MM.1S (cell line): ENCODE measurements at places on chromosomes 13 and 19.

GRCh38 chr19:11982526-11982925, 17.7 kb downstream of the ZNF763 start:
- no peak for DNase-seq

DNA sequence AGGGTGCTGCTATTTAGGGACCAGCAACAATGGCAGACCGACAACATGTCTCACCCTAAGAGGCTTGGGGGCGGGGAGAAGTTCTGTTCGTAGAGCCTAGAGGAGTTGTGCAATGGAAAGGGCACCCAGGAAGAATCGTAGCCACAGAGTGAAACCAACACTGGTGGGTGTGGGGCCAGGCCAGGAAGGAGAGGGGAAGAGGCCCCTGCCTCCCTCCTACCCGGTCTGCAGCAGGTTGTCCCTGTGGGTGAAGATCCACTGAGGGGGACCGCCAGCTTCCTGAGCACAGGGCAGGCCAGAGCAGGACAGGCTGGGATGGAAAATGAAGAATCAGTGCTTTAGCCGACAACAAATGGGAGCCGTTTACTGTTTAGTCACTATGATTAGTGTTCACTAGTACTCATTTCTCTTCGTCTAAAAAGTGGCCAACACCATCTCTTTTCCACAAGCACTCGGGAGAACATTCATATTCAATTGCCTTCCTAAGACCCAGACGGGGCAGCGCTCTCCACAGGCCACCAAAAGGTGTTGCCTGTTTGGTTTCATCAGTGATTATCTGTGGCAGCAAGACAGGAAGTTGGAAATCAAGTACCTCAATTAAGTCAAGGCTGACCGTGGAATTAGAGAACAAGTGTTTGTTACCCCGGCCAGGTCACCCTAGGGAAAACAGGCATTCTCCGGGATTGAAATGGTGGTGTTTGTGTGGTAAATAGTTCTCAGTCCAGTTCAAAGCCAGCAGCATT, 1.1 kb upstream of the ATP11A start:
- no peak for DNase-seq

- no peak for DNase-seq
These were observed 3.7 kb upstream of the ARHGEF7 start for GRCh38 chr13:111111376-111111937.

DNA sequence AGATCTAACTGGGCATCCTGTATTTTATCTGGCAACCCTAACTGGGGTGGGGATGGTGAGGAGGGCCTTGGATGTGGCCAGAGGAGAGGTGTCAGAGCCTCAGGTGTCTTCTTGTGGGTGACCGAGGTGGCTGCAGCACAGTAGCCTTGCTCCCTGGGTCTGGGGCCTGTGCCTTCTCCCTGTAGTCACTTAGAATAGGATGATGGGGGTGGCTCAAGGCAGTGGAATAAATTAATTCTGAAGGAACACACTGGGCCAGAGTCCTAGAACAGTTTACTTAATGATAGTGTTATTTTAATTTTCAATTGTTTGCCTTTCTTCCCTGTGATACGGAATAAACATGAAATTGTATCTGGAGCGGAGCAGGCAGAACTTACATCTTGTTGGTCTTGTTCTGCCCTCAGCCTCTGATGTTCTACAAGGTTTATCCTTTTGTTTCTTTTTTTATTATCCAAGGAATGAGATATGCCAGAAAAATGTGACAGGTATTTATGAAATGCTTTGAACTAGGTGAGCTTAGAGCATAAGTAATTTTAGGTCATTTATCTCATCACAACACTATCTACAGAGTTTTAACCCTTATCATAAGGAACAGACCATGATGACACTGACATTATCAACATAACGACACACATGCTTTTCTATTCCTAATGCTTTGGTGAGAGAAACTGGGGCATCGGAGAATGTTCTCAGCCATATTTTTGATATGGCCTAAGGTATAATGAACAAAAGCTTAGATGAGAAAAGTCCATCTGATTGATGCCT, 51.4 kb downstream of the LRCH1 start:
- no peak for DNase-seq

DNA sequence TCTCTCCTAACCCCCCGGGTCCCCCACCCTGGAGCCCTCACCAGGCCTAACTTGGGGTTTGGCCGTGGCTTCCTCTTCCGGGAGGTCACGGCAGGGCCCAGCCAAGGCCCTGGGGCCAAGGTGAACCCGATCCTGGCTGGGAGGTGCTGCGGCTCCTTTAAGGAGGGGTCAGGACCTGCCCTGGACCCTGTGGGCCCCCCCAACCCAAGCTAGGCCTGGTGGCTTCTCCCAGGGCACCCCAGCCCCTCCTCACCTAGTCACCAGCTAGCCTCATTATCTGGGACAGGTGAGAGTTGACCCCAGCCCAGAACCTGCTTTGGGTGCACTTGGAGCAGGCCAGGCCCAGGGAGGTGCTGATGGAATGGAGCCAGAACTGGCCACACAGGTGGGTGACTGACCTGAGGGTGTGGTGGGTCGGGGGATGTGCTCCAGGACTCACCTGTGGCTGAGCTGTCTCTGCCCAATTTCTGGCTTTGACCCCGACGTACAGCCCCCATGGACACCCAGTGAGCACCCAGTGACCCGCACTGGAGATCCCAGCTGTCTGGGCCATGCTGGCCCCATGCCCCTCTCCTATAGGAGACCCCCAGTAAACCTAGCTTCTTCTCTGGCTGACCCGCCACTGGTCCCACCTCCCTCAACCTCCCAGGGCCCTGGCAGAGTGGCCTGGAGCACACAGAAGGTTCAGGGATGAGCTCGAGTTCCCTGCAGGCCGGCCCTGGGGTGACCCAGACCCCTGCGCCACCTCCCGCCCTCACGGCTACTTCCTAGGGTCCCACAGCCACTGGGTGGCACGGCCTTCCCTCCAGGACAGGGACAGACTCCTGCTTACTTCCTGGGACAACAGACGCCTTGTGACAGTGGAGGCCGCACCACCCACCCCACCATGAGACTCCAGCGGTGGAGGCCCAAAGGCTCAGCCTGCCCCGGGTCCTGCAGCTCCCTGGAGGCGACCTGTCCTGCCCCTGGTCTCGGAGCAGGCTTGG, 6.7 kb upstream of the MKNK2 start:
- no peak for DNase-seq

DNA sequence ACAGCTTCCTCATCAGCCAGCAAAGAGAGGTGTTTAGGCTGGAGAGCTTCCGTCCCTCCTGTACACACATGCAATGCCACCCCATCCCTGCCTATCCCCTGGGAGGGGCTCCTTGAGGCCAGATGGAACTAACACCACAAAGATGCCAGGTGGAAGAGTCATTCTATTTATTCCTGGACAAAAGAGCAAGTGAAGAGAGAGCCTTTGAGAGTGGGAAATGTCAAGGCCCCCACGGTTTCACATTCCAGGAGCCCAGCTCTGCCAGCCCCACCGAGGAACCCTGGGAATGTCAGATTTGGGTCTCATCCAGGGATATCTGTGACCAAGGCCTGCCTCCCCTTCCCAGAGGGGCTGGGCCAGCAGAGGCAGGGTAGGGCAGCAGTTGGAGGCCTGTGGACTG, 30.8 kb upstream of the IGFL1 start:
- DNase-seq = no peak

GRCh38 chr13:94950303-94950702, 238.0 kb upstream of the SOX21 start:
- no peak for DNase-seq

GRCh38 chr13:94328381-94329041, 151.0 kb downstream of the DCT start:
- DNase-seq = no peak

DNA sequence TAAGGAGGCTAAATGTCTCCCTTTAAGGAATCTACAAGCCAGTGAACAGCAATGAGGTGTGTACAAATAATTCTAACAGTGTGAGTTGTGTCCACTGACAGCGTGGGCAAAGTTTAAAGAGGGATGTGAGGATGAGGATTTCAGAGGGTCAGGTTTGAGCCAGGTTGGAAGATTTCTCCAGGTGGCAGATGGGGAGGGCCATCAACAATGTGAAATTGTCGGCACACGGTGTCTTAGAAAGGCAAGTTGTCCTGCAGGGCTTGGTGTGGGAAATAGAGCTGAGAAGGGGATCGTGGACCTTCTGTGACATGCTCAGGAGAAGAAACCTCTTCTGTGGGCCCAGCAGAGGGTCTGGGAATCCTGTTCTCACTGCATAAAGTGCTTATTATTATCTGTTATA, 52.1 kb downstream of the ATP8A2 start:
- no peak for DNase-seq

- DNase-seq = no peak
These were observed 19.0 kb upstream of the PLPP2 start for GRCh38 chr19:310141-310651.

DNA sequence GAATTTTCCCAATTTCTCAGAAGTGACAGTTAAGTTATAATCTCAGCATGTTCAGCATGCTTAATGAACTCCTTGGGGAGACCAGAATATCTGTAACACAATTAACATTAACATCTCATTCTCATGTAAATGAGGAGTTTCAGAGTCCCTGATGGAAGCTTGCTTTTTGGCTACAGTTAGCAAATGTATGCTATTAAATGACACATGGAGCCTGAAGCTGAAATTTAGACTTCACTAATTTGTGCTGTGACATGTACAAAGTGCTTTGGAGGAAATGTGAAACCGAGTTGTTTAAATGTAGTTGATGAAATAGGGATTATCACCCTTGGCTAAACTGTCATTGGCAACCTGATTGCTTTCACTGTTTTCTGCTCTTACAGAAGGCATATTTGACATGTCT, 2265.1 kb upstream of the PCDH20 start:
- no peak for DNase-seq

- no peak for DNase-seq
These were observed 203.8 kb downstream of the MZT1 start for GRCh38 chr13:72523593-72523992.

DNA sequence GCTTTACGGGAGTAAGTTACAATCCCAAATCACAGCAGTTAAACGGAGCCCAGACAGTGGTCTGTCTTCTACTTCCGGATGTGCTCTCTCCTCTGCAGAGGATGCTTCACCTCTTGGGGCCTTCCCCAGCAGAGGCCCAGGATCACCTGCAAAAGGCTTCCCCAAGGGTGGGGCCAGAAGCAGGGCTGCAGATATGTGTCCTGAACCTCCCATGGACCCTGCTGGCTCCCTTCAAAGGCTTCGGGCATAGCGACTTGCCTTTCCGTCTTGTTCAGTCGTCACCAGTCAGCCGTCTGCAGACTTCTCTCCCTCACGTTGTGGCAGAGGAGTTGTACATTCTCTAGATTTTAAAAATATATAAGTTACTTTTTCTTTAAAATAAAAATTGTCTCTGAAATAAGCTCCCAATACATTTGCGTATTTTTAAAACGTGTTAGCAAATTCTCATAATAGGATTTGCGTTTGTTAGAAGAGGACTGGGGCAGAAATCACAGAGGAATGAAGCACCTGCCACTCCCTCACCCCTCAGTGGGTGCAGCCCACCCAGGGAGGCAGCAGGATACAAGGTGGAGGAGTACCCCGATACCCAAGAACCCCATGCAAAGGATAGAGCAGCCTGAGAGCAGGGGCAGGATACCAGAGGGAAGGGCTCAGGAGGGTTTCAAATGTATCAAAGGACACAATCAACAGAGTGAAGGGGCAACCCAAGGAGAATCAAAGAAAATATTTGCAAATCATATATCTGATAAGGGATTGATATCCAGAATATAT, 22.9 kb upstream of the MEDAG start:
- DNase-seq = no peak

- DNase-seq = no peak
These were observed 41.3 kb downstream of the RNASEH2B start for GRCh38 chr13:50950849-50951248.

GRCh38 chr19:52896431-52897137, 851 bp downstream of the ZNF320 start:
- no peak for DNase-seq

GRCh38 chr19:49297403-49297802, 27.6 kb downstream of the SLC6A16 start:
- no peak for DNase-seq

DNA sequence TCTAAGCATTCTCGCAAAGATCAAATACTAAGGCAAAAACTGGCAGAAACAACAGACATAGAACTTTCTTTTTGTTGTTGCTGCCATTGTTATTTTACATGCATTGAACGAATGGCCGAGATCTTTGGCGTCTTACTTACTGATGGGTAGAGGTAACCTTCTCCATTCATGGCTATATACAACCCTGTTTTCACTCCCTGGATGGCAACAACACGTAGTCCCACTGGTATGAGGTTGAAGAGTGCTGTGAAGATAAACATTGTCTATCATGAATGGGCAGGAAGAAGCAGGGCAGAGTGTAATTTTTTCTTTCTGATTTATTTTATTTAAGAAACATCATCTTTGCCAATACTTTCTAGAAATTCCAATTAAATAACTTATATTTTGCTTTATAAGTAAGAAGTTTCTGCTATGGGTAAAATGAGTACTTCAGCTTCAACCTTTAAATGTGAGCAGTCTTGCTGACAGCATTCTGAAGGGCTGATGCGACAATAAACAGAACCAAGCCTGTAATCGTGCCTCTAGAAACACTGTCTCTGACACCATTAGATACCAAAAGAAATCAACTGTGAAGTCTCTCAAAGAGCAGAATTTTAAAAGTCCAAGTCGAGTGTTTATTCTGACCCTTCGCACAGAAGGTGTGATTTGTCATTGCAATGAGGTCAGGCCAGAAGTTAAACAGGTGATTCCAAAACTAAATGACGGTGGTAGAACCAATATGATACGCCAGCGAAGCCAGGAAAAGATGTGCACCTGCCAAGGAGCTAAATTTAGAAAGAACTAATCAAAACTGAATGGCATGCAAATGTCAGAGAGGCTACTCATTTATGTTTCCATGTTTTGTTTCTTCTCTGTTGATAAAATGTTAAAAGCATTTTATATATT, 416.4 kb downstream of the ITGBL1 start:
- peak; percentile 32 for DNase-seq

GRCh38 chr13:94664889-94665288, 47.5 kb downstream of the SOX21 start:
- DNase-seq = no peak

DNA sequence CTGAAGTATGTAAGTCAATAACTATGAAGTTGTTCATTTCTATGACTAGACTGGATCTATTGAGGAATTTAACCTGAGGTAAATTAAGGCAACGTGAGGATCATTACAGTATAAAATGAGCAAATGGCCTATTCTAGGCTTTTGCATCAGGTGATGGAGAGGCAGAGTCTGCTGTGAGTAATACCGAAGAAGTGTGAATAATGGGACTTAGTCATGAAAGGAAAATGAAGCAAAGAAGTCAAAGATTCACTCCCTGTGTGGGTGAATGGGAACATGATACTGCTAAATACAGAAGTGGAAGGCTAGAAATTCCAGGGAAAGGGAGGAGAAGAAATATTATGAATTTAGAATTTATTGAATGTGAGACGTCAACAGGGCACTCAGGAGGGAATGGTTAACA, 774.1 kb downstream of the LIG4 start:
- no peak for DNase-seq

- DNase-seq = no peak
These were observed 418 bp downstream of the ZNF444 start for GRCh38 chr19:56141417-56141993.

GRCh38 chr13:112972258-112972657, 3.2 kb downstream of the MCF2L start:
- no peak for DNase-seq
